ENCODE measurements at places on chromosomes 4 and X.

GRCh38 chrX:40098264-40099054 is 701 bp upstream of the BCOR start:
- no peak for DNase-seq

- no peak for DNase-seq
These were observed 1.7 kb downstream of the FBXL5 start for GRCh38 chr4:15653420-15653819.

DNA sequence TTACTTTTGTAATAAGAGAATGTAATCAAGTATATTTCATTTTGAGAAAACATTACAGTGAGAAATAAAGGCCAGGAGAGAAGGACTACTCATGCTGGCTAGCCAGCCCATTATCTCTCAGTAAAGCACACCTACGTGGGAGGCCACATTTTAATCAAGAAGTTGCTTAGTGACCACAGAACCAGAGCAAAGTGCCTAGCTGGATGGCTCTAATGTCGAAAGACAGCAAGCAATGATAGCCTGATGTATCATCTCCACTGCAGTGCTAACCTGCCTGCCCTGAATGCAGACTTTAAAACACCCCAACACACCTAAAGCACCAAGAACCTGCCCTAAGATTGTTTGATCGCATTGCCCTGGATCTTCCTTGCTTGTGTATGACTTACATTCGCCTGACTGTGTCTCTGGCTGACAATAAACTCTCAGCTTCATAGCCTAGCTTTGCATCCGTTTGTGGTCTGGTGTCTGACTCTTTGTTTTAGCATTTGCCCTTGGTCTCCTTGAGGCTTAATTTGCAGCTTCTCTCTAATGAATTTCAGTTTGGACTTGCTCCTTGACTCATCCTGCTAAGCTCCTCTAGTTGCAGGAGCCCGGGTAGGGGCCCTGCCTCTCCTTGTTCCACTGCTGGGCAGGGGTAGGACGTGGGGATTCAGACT is 31.4 kb upstream of the SOWAHD start:
- no peak for DNase-seq

DNA sequence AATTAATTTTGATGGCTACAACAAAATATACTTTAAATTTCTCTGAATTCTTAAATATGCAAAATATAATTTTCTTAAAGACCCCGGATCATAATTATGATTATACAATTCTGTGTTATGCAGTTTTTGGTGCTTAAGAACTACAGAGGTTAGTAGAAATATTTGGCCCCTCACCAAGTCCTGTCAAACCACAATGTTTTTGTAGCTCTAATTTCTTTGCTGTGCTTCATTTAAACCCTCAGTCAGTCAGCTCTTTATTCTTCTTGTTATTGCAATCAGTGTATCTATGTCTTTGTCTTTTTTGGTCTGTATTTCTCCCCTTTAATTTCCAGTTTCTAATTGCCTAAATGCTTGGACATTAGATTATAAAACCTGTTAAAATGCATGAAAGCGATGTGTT is 186.1 kb downstream of the CAMK2D start:
- no peak for DNase-seq

Measured in stimulated activated CD4-positive, alpha-beta T cell treated with anti-CD3 and anti-CD28 coated beads, Interleukin-1b, Interleukin-23, amount 100 ng/mL, for 4 hours (primary cell).